ENCODE measurements at places on chromosomes 12 and 14.

DNA sequence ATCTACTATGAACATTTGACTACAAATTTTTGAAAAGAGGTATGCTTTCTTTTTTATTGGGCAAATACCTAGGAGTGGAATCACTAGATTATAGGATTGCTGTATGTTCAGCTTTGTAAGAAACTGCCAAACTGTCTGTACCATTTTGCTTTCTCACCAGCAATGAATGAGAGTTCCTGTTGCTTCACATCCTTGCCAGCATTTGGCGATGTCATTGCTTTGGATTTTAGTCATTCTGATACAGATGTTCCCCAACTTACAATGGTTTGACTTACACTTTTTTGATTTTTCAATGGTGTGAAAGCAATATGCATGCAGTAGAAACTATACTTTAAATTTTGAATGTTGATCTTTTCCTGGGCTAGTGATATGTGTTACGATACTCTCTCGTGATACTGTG, 328.7 kb downstream of the RAD51B start:
- DNase-seq, result no peak

- DNase-seq, result peak; percentile 19
These were observed 32.8 kb downstream of the RBM19 start for GRCh38 chr12:113933201-113933786.

DNA sequence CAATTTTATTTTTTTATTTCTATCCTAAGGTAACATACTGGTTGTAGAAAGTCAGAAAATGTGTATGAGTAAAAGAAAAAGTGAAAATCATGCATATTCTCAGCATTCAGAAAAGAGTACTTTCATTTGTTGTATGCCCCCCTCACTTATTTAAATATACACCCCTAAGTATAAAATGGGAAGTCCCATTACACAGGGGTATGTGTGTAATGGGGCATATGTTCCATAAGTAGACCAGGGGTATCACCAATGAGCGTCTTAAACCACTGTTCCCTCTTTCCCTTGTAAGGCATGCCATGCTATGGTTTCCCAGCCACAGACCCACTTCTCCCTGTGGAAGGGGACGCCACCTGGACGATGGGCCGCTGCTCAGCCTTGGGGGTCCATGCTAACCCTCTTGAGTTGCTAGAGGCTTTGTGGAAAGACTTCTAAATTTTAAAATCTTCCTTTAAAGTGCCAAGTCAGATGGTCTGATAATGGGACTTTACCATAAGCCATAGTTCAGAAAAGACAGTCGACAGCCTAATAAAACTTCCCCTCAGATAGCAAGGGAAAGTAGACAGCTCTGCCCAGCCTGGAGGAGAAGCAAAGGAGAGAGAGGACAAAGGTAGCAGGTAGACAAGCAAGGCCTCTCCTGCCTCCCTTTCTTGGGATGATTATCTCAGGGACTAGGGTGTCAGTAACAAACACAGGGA, 118.2 kb downstream of the ZFP36L1 start:
- DNase-seq, result no peak

- DNase-seq, result no peak
These were observed 307.4 kb downstream of the TMTC2 start for GRCh38 chr12:82994117-82994516.

DNA sequence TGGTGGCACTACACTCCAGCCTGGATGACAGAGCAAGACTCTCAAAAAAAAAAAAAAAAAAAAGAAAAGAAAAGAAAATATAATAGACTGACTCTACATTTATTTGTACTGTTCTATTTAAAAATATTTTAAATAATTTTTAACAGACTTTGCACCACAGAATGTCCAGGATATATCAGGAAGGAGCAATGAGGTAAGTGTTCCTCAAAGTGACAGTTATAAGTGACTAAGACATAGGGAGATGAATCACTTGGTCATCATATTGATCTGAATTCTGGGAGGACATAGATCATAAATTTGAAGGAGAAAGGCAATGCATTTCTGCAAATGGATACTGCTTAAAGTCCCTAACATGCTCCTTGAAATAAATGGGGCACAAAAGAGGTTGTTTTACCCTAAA, 221.5 kb downstream of the KCNC2 start:
- DNase-seq, result no peak

GRCh38 chr14:91373591-91374254, 43.9 kb downstream of the CCDC88C start:
- DNase-seq, result no peak

DNA sequence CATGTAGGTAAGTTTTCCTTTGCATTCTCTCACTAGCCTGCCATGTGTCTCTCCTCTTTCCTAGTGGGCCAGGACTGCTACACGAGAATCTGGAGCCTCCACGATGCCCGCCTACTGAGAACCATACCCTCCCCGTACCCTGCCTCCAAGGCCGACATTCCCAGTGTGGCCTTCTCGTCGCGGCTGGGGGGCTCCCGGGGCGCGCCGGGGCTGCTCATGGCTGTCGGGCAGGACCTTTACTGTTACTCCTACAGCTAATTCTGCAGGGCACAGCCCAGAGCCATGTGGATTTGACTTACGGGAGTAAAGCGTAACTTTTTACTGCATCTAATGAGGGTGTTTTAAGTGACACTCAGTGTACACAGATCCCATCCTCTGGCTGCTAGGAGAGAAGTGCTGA, 32.3 kb downstream of the DCAF4 start:
- no peak for DNase-seq

DNA sequence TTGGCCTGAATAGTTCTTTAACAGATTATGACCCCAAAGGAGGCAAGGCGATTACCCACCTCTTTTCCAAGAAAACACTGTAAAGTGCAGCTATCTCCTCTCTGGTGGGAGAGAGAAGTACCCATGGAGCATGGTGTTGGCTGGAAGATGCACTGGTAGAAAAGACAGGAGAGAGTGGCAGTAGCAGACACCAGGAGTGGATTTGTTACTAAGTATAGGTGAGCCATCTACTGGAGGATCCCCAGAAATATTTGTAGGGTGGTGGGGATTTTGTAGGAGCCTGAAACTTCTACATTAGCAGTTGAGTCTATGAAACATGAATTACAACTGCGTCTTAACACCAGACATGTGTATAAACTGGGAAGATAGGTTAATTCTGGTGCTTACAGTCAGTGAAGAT, 148.0 kb downstream of the SLC38A4 start:
- no peak for DNase-seq

DNA sequence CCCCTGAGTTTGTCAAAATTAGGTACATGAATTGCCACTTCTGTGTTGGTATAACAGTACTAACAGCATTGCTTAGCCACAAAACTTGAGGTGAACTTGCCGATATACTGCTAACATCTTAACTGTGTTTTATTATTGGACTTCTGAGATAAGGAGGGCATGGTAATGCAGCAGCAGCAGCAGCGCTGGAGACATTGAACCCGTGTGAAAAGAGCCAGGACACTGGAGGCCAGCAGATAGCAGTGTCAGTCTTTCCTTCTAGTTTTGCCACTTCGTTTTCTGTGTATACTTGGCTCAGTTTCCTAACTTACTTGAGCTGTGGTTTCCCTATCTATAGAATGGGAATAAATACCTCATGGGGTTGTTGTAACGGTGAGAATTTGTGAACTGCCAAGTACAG, 82.7 kb downstream of the KTN1 start:
- no peak for DNase-seq

GRCh38 chr14:23186913-23187654, 3.6 kb upstream of the SLC7A8 start:
- DNase-seq, result peak; percentile 28

DNA sequence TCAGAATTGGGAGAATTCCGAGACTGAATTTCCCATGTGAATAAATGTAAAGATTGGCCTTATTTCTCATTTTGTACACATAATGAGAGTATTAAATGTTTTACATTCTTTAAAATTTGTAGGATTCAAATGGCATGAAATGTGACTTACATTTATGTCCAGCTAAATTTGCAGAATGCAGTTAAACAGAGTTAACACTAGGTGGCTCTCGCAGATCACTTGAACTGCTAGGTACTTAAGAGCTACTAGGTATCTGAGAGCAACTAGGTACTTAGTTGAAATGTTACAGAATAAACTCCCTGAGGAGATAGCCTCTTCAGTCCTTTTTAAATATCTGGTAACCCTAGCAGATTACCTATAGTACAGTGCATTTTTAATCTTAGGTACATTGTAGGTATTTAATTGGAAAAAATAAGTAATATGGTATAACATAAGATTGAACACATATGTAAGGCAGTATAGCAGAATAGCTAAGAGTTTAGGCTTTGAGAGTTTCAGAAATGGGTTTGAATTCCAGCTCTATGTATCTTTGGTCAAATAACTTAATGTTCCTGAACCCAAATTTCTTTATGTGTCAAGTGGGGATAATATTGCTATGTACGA, 73.8 kb downstream of the KIAA0586 start:
- peak; percentile 28 for DNase-seq

DNA sequence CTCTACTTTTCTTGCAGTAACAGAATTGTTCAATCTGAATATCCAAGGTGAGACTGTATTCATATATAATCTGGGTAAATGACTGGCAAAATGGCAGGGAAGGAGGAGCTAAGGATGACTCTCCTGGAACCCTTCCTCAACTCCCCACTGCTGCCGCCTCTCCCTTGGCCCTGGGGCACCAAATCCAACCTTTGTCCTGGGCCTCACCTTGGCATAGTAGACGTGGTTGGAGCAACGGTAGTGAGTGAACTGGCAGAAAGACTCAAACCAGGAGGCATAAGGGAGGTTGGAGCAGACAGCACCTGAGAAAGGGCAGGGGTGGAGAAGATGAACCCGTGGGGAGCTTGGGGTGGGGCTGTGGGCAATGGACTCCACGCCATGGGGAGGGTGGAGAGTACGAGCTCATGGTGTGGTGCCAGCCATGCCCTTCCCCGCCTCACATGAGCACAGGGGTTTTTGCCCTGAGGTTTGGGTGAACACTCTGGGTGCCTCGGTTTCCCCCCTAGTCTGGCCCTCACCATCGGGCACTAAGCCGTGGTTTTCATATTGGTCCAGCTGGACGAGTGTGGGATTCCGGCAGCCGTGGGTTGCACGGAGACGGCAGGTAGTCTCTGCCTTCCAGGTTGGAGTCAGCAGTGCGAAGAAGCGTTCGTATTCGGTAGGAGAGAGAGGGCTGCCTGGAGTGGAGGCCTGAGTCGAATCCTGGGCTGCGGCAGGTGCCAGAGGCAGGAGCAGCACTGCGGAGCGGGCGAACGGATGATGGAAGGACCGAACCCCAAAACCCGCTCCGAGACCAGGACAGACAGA, 753 bp downstream of the ACRBP start:
- DNase-seq, result no peak
